ENCODE measurements at places on chromosomes 3 and 15.

GRCh38 chr15:81155375-81156218 is 21.5 kb downstream of the CFAP161 start:
- peak; percentile 69 for DNase-seq

- no peak for DNase-seq
These were observed 58.8 kb downstream of the LSM3 start for GRCh38 chr3:14237457-14237856.

DNA sequence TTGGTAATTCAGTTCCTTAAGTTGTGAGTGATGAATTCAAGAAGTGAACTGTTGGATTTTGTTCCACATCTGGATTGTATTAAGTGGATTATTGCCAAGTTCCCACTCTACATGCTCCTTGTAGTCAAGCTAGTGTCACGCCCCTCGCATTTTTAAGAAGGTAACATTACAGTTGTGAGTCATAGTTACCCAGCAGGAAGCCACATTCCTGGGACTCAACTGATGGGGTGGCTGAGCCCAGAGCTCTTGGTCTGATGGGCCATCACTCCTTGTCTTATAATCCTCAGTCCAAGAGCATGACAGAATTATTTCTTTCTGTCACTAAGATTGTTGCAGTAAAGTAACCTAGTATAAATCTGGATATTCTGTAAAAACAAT is 102.7 kb downstream of the PTPRG start:
- peak; percentile 91 for DNase-seq

DNA sequence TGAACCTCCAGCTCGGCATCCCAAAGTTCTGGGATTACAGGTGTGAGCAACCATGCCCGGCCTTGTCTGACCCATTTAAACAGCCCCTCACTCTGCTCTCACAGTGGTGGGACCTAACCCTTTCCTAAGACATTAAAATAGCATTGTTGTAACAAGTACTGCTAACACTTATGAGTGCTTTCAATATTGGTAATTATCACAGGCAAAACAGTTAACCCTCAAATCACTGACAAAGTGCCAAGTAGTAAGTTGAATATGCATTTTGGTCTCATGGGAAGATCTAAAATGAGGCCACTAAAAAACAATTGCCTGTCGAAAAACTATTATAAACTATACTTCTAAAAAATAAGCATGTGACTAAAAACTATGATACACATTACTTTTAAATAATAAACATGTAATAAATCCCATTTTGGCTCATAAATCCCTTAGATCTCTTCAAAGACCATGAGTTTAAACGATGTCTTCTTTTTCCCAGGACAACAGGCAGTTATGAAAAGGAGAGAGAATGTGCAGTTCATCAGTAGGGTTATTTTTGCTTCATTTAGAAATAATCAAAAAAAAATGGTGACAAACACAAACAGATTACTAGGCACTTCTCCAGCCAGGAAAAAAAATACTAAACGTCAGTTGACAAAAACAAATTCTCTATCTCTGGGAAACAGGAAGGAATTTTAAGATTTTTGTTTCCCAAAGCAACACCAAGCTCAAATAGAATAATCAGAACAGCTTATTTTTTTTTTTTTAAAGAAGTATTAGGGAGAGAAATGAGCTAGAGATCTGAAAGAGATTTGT is 95.4 kb downstream of the RFTN1 start:
- DNase-seq = no peak

- peak; percentile 5 for DNase-seq
These were observed 612 bp downstream of the C3orf38 start for GRCh38 chr3:88150371-88150770.

- no peak for DNase-seq
These were observed 1053.1 kb downstream of the DIPK2A start for GRCh38 chr3:145024700-145025099.

DNA sequence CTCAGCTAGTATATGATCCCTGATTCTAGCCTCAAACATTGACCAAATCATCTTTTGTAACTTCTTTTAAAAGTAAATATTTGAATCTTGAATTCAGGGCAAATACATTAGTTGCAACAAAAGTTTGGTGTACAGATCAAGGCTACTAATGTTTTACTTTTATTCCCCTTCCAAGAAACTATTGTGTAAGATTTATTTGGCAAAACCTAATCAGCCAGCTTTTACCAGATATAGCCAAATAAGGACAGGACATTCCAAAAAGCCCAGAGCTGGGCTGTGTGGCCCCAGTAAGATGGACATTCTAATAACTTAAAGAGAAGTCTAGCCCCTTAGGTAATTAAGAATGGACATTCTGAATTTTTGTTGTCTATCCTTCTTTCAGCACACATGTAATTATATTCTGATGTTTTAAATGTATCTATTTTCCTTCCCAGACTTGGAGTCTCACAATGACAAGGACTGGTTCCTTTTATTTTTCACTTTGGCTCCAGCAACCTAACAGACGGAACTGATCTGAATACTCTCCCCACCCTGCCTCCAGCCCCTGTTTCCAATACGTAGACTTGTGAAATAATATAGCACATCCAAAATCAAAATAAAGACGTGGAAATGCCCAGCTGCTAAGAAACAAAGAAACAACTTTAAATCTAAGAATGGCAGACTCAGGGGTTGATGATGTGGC is 48.1 kb downstream of the STARD5 start:
- peak; percentile 43 for DNase-seq

- DNase-seq = no peak
These were observed 204.6 kb downstream of the NR2F2 start for GRCh38 chr15:96535148-96535547.

DNA sequence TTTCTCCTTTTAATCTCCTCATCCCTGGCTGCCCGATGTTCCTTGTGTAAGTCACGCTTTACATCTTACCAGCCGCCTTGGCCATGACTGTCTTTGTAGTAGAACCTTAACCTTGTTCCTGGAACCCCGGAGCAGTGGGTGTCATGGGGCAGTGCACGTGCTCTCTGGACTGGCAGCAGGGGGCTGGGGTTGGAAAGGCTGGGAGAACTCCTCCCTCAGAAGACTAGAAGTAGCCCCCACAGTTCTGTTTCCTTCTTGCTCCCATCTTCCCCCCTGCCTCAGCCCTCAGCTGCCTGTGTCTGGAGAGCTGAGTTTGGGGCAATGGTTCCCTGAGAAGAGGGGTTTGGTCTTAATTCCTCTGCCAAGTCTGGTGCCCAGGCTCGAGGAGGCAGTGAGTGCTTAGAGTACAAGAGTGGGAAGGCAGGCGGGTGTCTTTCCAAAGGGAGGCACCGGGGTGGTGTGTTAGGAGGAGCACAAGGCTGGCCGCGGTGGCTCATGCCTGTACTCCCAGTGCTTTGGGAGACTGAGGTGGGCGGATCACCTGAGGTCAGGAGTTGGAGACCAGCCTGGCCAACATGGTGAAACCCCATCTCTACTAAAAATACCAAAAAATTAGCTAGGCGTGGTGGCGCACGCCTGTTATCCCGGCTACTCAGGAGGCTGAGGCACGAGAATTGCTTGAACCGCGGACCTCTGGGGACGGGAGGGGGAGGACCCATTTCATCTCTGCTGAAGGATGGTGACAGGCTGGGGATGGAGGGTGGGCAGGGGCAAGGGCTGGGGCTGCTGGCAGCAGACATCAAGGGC is 100.4 kb downstream of the VGLL4 start:
- DNase-seq = no peak

DNA sequence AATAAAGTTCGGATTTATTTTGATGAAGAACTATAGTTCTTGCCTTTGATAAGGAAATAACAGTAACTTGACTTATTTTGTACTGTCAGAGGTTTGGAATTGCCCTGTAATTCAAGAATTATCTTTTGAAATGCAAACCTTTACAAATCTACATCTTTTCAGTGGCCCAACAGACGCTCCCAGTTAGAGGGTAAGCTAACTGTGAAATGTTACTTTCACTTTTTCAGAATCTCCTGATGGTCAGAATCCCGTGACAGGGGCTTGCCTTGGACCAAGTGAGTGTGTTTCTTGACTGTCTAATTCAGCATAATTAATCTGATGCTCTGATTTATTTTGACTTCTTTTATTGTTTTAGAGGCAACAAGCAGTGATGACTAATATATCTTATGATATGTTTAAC is 262.5 kb downstream of the PLOD2 start:
- DNase-seq = peak; percentile 11

GRCh38 chr15:29711531-29711930 is 110.7 kb downstream of the TJP1 start:
- no peak for DNase-seq

GRCh38 chr3:42161050-42161935 is 70.1 kb downstream of the TRAK1 start:
- DNase-seq = peak; percentile 64

DNA sequence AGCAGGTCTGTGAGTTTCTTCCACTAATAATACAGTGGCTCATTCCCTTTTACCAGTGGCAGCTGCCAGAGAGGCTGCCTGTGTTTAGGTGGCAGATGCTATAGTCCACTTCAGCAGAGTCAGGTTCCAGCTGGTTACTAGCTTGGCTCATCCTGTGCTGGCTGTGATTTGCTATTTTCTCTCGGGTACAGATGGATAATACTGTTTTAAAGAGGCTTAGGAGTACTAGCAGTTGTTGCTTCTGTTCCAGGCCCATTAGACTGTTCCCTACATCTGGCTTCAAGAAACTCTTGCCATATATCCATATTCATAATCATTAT is 41.0 kb downstream of the ZNF609 start:
- no peak for DNase-seq

DNA sequence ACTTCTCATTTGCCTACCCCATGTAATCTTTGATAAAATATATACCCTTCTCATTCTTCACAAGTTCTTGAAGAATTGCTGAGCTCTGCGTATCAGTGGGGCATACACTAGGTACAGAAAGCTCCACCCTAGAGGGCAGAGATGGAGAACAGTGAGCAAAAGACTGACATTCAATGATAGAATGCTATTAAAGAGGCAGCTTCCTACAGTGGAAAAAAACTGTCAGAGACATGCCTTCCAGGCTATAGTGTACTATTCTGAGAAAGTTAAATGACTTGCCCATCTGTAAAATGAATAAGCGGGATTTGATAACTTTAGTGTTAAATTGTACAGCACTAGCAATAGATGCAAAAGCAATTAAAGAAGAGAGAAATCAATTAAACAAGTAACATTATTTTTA is 172.8 kb downstream of the SUCNR1 start:
- no peak for DNase-seq

- DNase-seq = no peak
These were observed 153.5 kb upstream of the PPP2R3A start for GRCh38 chr3:135812057-135812456.

GRCh38 chr15:101455291-101456025 is 34.0 kb downstream of the PCSK6 start:
- peak; percentile 58 for DNase-seq

DNA sequence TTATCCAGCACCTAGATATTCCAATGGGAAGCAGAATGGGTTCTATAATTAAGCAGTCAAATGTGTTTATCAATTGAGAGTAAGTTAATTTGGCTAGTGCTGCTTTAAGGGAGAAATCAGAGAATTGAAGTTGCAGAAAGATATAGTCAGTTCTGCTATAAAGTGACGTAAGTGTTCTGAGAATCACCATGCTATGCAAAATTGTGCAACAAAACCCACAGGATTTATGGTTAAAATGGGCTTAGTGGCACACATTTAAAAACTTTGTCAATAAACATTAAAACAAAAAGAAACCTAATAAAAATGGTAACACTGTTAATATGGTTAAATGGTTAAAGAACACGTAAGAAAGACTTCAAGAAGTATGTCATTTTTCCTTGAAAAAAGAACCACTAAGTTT is 74.5 kb downstream of the TMEM108 start:
- no peak for DNase-seq

DNA sequence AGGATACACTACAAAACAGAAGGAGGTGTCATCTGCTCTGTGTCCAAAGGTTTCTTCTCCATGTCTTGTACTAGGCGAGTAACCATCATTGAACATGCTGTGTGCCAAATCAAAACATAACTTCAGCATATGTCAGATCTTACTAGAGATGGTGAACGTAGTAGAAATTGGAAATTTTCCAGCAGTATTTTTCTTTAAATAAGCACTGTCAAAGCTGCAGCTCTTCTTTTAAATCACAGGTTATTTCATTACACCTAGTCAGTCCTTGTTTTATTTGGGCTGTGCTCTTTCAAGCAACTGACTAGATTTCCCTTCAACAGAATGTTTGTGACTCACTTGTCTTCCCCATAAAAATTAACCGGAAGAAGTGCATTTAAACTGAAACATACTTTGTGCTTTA is 46.5 kb downstream of the MSL2 start:
- DNase-seq = no peak

DNA sequence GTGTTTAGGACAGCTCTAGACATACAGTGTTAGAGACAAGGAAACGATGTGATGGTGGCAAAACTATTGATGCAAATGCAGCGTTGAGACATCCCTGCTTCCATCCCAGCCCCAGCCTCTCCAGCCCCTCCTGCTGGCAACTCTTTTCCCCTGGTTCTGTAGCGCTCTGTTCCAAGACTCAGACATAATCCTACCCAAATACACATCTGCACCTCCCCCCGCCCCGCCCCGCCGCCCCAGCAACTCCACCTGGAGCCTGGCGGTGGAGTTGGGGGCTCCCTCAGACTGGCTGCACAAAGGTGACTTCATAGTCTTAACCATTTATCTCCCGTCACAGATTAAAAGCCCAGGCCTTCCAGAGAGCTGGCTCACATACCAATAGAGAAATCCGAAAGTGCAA is 7.2 kb upstream of the SEC22A start:
- no peak for DNase-seq

- DNase-seq = no peak
These were observed 88.0 kb upstream of the SATB1 start for GRCh38 chr3:18513091-18513490.

DNA sequence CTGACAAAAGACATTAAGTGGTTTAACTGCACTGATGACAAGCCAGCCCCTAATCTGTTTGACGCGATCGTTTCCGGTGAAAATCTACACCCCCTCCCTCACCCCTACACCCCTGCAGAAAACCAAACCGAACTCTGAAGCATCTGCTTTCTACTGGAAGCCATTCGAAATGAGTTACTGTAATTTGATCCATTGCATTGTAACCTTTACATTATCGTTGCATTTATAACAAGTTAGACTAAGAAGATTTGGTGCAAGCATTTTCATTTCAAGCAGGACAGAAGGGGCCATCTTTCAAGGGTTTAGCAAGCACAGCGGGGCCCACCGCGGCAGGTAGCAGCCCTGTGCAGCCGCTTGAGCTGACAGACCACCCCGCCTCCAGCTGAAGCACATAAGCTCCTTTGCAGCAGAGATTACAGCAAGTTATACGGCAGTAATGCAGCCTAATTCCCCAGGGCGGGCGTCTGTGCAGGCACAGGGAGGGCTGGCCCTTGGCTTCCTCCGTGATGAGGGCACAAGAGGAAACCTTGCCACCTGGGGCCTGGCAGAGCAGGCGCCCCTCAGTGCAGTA is 79.3 kb downstream of the CHSY1 start:
- no peak for DNase-seq

GRCh38 chr15:92336419-92336987 is 57.2 kb upstream of the ST8SIA2 start:
- DNase-seq = no peak

GRCh38 chr3:172647080-172647479 is 63.8 kb downstream of the NCEH1 start:
- DNase-seq = no peak

- DNase-seq = no peak
These were observed 35.5 kb downstream of the ECT2 start for GRCh38 chr3:172786036-172786435.

- peak; percentile 24 for DNase-seq
These were observed 31.2 kb downstream of the SLC25A36 start for GRCh38 chr3:140972833-140973232.

GRCh38 chr3:102034639-102035451 is 185.5 kb downstream of the NFKBIZ start:
- DNase-seq = no peak

- DNase-seq = no peak
These were observed 500.2 kb upstream of the NR2F2 start for GRCh38 chr15:95830281-95830680.

GRCh38 chr3:190840146-190840545 is 22.3 kb downstream of the GMNC start:
- DNase-seq = peak; percentile 9

GRCh38 chr3:51716805-51717204 is 9.9 kb downstream of the GRM2 start:
- DNase-seq = no peak

All from GM03348 (cell line).